ENCODE measurements at places on chromosomes 2 and 18.

DNA sequence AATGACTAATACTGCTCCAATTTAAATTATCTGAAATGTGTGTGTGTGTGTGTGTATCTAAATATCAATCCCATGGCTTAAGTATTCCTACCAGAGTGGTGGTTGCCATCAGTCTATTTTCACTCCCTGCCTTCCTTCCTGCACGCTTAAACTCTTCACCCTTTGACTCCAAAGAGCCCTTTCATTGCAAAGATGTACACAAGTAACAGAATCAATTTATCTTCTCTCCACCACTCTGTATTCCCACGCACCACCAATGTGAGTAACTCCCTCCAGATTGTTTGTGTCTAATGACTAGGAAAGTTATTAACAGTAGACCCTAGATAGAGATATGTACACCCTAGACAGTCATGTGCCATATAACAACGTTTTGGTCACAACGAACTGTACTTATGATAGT is 42.8 kb downstream of the ARL6IP6 start:
- DNase-seq = no peak

GRCh38 chr2:175432021-175432420 is 250.5 kb upstream of the ATP5MC3 start:
- DNase-seq = peak; percentile 73

DNA sequence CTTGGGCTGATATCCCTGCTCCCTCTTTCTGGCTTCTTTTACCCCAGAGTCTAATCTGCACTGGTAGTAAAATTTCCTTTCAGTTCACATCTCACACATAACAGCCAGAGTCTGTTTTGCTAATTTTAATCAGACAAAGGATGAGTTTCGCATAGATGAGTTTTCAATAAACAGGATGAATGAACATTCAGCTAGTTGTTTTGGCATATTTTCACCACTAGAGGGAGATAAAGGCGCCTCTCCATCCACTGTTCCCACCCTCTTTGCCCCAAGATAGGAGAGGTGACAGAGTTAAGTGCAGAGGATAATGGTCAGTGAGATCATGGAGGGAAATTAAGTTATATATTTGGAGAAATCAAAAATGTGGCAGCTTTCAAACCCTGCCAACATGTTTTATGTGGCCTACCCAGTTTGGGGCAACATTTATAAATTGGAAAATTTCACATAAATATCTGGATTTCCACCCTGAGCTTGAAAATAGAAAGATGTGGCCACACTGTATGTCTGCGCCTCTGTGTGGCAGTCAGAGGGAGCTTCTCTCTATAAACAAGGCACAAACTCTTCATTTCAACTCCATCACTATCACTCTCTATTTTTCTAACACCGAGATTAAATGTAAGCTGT is 48.5 kb upstream of the DTNA start:
- no peak for DNase-seq

GRCh38 chr2:10775831-10776230 is 36.8 kb downstream of the PDIA6 start:
- DNase-seq = no peak

DNA sequence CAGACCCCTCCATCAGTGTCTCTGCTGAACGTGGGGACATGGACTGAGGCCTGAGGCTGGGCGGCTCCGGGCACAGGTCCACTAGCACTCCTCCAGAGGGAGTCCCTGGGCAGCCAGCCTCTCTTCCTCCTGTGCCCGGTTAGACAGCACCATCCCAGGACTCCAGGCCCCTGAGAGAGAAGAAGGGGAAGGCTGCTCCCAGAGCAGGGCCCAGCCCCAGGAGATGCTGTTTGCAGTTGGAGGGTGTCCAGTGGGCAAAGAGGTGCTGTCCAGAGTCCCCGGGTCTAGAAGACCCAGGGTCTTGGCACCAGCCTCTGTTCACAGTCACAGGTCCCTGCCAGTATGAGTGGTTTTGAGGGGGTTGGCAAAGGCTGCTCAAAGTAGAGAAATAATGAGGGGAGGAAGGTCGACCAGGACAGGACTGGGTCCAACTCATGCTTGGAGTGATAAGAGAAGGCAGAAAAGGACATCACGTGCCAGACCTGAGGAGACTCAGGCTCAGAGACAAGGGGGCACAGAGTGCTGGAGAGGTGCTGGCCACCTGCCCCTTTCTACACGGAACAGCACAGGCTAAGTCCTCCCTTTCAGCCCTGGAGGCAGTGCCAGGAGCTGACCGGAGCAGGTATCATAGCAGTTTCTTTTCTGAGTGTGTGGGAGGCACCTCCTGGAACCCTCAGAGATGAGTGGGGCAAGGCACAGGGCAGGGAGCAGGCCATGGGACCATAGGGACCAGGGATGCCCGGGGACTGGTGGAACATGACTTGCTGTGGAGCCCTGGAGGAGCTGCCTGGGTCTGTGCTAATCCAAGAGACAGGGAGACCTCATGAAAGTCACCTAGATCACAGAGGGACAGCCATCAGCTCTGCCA is 21.1 kb downstream of the CRACDL start:
- DNase-seq = no peak

All from NCI-H526 (cell line).